WERI-Rb-1 (cell line): ENCODE measurements at places on chromosomes 13 and 19.

GRCh38 chr13:80251403-80251802 lies 89.5 kb downstream of the SPRY2 start:
- no peak for DNase-seq

DNA sequence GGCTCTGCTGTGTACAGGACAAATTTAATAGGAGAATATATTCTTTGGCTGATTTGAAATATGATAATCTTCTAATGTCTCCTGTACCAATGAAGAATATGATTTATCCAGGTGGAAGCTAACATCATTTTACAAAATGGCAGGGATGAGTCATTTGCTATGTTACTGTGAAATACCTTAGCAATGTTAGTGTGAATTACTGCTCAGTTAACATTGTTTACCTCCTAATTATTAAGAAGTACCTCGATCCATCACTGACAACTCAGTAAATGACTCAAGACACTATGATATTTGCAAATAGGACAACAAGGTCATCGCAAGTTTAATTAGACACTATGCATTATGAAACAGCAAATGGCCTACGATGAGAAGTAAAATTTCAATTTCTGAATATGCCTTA lies 309.1 kb upstream of the EDNRB start:
- DNase-seq, result no peak

DNA sequence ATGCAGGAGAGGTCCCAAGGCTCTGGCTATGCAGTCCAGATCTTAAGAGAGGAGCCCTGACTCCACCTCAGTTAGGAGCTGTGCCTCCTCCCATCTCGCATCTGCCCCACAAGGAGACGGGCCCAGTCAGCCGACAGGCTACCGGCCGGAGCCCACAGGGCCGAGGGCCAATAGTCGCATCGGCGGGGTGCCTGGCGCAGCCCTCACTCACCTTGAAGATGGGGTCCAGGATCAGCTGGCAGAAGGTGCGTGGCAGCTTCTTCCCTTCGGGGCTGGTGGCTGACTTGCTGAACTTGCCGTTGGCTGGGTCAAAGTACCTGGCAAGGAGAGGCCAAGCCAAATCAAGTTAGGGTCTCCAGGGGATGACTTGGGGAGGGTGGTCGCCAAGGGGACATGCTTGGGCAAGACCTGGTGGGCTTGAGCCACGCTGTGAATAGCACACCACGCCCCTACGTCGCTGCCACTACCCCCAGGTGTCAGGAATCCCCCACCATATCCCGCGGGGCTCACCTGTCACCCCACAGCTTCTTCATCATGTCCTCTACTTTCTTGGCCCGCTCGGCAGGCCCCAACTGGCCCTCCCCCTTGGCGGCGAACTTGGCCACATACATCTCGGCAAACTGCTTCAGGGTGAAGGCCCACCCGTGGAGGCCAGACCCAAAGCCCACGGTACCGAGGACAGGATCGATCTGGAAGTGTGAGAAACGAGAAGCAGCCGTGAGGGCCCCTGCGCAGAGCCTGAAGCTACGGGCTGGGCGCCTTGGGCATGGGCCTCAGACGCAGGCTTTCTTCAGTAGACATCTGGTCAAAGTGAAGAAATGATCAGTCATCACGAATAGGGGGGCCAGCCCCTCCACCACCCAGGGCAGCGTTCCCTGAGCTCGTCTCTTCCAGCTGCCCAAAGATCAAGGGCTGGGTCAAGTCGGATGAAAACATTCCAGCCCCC lies 3.3 kb downstream of the EEF2 start:
- no peak for DNase-seq

DNA sequence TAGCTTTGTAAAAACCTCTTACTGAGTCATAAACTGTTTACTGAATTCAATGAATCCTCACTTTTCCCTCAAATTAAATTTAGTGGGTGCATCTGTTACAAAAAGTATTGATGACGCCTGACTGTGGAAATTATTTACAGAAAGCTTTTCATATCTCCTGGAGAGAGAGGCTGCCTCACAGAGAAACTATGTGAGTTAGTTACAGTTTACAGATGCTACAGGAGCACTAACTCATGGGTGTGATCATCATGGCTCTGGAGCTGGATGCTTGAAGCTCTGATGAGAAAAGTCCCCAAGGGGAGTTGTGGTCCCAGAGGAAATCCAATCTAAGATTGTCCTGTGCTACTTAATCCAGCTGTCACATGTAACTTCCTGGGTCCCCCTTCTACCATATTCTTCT lies 590.8 kb downstream of the LMO7 start:
- no peak for DNase-seq

- no peak for DNase-seq
Measured at GRCh38 chr13:90420683-90421082, 926.8 kb upstream of the MIR17HG start.

GRCh38 chr13:37526710-37527473 lies 71.7 kb downstream of the POSTN start:
- no peak for DNase-seq

DNA sequence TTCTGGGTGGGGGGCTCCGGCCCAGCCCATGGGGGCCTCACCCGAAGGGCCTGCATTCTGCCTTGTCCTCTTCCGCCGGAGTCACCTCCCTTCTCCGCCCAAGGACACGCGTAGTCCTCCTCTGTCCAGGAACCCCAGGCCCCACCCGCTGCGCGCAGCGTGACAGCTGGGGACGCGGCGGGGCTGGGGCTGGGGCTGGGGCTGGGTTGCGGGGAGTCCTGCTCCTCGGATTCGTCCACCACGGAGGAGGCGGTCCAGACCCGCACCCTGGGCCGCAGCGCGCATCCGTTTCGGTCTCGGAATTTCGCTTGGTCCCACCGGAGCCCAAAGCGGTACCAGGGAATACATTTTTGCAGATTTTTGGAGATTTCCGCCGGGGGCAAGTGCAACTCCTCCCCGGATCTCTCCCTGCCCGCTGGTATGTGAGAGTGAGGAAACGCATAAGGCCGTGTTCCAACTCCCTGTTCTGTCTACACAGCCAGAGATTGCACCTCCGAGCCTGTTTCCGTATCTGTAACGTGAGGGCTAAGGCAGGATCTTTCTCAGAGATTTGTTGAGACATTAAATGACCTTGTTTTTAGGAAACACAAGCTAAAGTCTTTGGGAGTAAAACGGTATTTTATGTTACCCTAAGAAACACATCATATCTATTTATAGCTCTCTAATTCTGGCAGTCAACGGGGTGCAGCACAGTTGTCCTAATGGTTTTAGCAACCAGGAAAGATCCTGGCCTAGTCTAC lies at the start of gene COX7A1:
Gene COX7A1, minus strand, starts transcription at position 96 of the 740 bp plus-strand sequence. Its CDS starts 40 bp downstream, at position 56.
- DNase-seq, result no peak

- no peak for DNase-seq
Measured at GRCh38 chr13:74036373-74036772, 97.8 kb downstream of the KLF12 start.

DNA sequence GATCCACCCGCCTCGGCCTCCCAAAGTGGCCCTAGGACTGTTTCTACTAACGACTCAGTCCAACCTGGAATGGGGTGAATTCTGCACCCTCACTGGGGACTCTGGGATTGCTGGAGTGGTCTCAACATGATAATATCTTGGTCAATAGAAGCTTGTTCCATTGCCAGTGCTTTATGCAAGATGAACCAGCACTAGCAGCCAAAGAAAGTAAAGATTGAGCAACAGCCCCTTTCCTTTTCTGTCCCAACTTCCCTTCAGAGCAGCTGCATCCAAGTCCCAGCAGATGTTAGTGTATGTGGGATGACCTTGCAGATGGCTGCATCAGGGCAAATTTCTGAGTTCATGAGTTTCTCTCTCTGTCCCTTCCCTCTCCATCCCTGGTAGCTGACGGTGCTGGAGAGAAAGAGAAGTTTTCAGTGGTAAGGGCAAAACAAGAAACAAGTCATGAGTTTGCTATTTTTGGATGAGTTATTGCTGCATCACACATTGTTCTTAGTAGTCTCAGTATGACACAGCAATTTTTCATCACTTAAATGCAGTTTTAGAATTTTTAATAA lies 183.6 kb upstream of the EDNRB start:
- DNase-seq, result no peak

DNA sequence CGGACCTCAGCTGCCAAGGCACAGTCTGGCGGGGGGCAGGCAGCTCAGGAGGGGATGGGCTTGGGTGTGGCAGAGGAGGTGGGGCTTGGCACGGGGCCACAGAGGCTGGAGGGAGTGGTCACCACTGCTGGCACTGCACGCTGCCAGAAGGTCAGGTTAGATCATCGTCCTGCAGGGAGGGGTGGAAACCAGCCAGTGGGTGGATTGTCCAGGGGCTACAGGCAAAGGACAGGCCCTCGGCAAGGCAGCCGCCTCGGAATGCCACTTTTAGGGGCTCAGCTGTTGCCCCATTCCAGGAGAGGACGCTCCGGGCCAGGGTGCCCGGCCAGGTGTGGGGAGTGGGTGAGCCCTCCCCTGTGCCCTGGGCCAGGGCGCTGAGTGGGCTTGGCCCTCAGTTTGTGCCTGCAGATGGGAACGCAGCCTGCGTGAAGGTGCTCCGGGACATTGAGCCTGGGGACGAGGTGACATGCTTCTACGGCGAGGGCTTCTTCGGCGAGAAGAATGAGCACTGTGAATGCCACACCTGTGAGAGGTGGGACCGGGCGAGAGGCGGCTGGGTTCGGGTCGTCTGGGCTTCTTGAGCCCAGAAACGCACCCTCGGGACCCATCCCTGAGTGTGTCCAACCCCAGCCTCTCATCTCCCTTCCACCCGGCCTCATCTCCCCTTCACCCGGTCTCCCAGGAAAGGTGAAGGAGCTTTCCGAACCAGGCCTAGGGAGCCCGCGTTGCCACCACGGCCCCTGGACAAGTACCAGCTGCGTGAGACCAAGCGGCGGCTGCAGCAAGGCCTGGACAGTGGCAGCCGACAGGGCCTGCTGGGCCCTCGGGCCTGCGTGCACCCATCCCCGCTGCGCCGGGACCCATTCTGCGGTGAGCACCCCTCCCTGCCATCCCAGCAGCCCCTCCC lies 6.4 kb downstream of the KMT5C start:
- DNase-seq, result peak; percentile 38

GRCh38 chr19:45173816-45174215 lies 4.2 kb downstream of the TRAPPC6A start:
- DNase-seq, result no peak

DNA sequence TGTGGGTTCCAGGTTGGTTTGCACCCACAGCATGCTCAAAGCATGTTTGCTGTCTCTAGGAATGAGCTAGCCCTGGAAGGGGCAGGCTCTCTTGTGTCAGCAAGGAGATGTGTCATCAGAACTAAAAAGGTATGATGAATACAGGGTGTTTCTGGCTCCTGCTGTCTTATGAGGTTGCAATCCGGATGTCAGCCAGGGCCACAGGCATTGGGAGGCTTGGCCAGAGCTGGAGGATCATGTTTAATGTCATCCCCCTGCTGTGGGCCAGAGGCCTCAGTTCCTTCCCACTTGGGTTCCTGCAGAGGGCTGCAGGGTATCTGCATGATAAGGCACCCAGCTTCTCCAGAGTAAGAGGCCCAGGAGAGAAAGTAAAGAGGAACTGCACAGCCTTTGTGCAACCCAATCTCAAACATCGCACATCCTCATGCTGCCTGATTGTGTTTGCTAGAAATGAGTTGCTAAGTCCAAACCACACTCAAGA lies 193.6 kb downstream of the COL4A1 start:
- no peak for DNase-seq

GRCh38 chr13:31909864-31910551 lies 121.6 kb upstream of the FRY start:
- DNase-seq, result peak; percentile 44

GRCh38 chr13:27199211-27199610 lies 27.6 kb upstream of the USP12 start:
- DNase-seq, result no peak

DNA sequence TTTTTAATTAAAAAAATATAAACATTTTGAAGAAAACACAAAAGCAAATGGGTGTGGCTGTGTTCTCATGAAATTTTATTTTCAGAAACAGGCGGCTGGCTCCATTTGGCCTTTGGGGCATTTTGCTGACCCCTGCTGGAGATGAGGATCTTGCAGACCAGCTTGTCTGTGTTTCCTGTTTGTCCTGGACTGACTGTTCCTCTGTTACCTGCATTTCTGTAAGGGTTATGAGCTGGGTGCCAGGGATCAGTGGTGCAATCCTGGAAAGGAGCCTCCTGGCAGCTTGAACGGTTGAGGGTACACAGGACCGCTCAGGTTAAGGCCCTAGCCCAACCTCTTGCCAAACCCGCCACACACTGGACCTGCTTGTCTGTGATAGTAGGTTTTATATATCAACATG lies 49.9 kb downstream of the ZNF787 start:
- peak; percentile 23 for DNase-seq

DNA sequence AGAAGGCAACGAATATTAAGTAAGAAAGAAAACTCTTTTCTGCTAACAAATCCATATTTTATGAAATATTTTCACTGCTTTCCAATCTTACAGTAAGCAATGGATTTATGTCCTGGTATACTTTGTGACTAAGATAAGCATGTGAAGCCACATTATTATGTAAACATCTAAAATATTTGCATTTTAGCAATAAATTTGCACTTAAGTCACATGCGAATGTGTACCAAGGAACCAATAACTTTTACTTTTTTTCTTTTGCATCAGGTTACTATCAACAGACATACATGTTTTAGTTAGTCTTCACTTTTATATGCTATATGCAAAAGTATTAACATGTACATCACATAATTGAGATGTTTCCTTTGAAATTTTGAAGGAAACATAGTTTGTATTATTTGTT lies 536.7 kb downstream of the SLITRK6 start:
- no peak for DNase-seq

DNA sequence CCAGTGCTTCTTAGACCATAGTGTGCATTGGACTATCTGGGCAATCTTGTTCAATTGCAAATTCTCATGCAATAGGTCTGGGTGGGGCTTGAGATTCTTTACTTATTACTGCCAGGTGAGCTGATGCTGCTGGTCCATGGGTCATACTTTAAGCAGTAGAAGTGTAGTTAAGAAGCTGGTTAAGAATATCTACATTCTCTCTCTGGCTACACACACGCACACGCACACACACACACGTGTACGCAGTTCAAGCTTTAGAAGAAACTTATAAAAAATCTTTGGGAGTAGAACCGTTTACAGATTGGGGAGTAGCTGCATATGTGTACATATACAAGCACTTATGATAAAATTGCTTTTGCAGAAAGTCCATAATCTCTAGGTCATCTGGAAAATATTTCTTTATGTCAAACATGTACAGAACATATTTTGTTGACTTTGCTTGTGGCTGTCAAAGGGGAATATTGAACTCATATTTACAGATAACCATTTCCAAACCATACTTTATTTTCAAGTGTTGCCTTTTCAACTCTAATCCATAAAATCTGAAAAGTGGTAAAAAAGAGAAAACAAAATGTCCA lies 99.7 kb downstream of the GPC6 start:
- no peak for DNase-seq

DNA sequence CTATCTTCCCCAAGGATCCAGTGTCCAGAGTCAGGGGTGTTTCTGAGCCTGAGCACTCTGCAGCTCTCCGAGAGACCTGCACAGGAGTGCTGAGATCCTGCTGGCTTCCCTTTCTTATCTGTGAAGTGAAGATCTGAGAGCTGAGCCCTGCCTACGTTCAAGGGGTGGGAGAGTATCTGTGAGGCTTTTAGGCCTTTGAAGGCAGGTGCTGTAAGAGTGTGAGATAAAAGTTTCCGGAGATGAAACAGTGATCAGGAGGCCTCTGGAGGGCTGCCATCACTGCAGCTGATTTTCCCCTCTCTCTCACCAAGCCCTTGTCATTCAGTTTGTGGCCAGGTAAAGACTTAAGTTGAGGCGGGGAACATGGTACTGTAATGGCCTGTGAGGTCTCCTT lies 83.1 kb downstream of the AKAP11 start:
- no peak for DNase-seq
